ENCODE measurements at places on chromosomes 12 and 14.

DNA sequence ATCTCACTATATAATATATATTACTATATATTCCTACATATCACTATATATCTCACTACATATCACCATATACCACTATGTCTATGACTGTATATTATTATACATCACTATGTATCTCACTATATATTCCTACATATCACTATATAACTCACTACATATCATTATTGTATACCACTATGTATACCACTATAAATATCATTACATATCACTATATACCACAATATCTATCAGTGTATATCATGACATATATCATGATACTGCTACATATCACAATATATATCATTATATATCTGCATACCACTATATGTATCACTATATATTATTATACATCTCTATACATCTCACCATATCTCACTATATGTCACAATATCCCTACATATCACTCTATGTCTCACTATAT is 121.5 kb downstream of the ASCL4 start:
- DNase-seq: no peak

DNA sequence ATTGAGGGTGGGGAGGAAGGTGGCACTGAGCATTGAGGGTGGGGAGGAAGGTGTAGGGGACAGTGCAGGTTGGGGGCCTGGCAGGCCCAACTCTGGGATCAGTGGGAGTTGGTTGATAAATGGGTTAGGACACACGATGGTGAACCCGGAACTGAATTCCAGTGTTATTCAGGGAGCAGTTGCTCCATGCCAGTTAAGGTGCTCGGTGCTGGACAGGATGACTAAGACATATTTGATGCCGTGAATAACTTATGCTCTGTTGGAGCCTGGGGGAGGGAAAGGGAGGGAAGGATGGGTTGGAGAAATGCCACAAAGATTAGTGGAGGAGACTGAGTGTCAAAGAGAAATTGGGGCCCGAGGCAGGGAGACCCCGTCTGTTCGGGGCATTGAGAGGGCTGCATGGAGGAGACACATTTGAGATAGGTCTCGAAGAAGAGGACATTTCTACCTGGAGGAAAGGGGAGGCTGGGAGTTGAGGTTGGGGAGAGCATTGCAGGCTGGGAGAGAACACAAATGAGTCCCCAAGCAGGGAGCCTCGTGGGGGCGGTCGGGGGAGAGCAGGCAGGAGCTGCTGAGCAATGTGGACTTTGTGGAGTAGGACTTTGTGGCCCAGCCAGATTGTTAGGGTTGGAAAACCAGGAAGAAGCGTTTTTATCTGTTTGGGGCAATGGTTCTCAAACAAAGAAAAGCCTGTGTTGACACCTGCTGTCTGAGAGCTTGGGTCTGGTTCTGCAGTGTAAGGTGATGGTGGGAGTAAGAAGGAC is 65.3 kb downstream of the IQSEC3 start:
- DNase-seq: no peak

DNA sequence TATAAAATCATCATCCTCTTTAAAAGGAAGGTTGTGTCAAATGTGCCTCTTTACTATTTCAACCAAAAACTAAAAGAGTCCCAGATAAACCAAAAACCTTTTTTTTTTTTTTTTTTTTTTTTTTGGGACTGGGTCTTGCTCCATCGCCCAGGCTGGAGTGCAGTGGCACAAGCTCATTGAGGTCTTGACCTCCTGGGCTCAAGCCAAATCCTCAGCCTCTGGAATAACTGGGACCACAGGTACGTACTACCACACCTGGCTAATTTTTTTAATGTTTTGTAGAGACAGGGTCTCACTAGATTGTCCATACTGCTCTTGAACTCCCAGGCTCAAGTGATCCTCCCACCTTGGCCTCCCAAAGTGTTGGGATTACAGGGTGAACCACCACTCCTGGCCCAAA is 16.4 kb upstream of the SELPLG start:
- DNase-seq: no peak

DNA sequence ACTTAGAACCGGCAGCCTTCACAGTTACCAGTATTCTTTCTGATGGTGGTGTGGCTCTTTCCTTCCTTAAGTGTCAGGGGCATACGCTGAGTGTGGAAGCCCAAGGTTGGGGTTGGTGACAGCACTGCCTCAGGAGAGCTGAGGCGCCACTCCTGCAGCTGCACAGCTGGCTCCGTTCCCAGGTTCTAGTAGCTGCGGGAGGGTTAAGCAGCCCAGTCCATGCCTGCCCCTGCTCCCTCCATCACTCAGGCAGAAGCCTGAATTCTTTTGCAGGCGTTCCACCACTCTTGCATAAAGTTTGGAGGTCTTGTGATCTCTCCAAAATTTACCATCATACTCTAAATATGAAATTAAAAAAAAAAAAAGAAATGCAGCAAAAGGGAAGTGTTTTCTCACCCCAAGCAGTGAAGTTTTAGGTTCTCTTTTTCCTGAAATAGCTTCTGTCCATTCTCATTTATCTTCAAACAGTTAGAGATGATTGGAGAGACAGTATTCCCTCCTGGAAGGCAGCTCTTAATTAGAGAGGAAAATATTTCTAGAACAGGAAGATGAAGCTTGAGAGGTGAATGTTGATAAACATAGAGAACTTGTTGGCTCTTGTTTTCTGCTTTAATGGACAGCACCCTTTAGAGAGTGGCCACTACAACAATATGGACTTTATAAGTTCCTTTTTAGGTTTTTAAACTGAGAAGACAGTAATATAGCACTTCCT is 136.1 kb downstream of the FGD4 start:
- DNase-seq: no peak

GRCh38 chr14:100140452-100141078 is 18.9 kb downstream of the DEGS2 start:
- no peak for DNase-seq
